Epithelial cell of proximal tubule (primary cell): ENCODE measurements at places on chromosomes 1 and 21. TPM values are rescaled to one million over a fixed set of nuclear protein-coding genes. Genes with fewer than 3 reads are reported as not detected.

DNA sequence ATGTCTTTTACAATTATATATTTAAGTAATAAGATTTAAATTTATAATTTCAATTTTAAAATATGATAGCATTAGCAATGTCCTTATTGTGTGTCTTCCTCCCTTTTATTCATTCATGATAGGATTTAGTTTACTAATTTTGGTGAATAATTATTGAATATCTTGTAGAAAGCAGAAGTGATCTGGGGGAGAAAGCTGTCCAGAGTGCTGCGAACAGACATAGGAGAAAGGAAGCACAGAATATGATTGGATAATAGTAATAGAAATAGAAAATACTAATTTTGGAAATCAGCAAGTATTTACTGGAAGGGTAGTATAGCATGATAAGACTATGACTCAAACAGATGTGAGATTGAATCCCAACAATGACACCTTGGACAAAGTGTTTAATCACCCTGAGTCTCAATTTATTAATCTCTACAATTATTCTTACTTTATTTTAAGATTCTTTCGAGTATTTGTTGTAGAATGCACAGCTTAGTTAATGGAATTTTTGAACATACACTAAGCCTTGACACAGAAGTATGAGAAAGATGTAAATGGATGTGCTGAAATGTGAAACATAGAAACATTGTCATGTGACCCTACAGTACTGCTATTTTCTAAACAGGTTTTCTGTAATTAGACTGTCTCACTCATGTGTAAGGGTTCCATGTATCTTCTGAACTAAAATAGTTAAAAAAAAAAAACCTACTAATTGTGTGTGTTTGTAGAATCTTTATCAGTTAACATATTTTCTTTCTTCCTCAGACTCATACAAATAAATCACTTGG is 7.9 kb downstream of the SH3GLB1 start:
- DNase-seq: no peak

LCE3D gene
- not detected in 2 replicates for total RNA-seq

SPATA6 gene
- total RNA-seq: 1.8 TPM in 2 replicates

OR2T11 gene
- total RNA-seq: not detected in 2 replicates

DNA sequence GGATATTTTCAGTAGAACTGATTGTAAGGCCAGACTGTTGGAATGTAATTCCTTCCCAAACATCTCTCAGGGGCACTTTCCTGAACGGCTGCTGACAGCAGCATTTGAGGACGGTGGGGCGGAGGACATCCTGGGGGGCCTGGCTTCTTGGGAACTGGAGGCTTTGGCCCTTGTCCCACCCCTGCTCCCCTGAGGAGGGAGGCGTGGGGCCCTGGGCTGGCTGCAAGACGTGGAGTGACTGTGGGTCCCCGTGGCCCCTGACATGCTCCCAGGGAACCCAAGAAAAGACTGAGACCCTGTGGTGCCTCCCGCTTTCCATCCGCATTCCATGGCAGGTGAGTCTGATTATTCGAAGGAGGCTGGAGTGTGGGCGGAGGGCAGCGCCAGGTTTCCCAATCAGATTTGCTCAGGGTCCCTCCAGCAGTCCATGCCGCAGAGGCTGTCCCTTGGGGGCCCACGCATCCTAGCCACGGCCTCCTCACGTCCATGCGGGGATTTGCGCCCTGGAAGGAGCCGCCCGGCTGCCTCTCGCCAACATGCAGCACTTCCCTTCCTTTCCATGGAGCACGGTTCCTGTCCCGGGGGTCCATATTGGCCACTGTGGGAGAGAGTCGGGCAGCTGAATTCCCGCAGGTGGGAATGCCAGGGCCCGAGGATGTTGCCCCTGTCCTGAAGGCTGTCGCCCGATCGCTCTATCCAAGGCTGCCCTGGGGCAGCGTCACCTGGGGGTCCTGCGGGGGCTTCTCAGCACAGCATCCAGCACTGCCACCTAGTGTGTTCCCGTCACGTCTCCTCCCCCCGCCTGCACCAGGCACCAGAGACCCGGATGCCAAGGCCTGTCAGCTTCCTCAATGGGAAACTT is 69.0 kb downstream of the FAAP20 start:
- DNase-seq: no peak

GRCh38 chr21:46056450-46056903 is 41.4 kb upstream of the COL6A2 start:
- no peak for DNase-seq

SLC44A3 gene
- 9.3 and 24.3 TPM in 2 replicates for total RNA-seq

DNA sequence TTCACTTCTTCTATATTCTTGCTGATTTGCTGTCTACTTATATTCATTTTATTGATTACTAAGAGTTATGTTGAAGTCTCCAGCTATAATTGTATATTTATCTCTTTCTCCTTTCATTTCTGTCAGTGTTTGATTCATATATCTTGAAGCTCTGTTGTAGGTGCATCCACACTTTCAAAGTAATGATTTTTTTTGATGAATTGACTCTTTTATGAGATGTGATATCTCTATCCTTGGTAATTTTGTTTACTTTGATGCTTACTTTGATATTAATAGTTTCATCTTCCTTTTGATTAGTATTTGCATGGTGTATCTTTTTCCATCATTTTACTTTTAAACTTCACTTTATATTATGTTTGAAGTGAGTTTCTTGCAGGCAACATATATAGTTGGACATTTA is 110.8 kb downstream of the XPR1 start:
- DNase-seq: no peak

DNA sequence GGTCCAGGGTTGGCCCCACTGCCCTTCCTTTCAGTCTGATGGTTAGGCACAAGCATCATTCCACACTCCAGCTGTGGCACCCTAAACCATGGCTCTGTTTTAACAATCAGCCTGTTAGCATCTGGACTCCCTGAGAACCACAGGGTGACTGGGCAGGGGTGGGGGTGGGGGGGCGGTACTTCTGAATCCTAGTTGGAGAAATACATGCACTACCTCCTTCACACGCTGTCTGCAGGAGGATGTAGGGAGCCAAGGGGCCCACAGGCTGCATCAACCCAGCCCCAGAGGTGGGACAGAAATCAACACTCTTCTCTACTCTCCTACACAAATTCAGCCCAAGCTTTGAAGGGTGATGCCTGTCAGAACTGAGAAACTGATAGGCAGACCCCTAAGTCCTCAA is 23.8 kb downstream of the DDX20 start:
- no peak for DNase-seq

DNA sequence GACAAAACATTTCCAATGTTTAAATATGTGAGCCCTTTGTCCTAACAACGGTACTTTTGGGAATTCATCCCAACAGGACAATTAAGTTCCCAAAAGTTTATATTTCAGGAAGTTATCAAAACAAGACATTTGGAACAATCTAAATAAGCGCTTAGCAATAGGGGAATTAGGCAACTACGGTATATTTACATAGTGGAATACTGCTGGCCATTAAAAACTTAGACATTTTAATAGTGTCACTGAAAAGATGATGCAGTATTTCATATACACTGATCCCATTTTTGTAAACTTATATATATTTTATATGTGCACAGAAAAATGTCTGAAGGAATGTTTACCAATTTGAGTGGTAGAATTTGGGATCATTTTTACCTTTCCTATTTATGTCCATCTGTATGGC is 20.8 kb downstream of the UBR4 start:
- no peak for DNase-seq

SH2D5 gene
- 15.2 and 23.8 TPM in 2 replicates for total RNA-seq

ASCL5 gene
- total RNA-seq: not detected in 2 replicates

GRCh38 chr1:183676586-183677189 is 23.6 kb upstream of the APOBEC4 start:
- DNase-seq: no peak

ANKRD35 gene
- 0.36 and 1.6 TPM in 2 replicates for total RNA-seq

DNA sequence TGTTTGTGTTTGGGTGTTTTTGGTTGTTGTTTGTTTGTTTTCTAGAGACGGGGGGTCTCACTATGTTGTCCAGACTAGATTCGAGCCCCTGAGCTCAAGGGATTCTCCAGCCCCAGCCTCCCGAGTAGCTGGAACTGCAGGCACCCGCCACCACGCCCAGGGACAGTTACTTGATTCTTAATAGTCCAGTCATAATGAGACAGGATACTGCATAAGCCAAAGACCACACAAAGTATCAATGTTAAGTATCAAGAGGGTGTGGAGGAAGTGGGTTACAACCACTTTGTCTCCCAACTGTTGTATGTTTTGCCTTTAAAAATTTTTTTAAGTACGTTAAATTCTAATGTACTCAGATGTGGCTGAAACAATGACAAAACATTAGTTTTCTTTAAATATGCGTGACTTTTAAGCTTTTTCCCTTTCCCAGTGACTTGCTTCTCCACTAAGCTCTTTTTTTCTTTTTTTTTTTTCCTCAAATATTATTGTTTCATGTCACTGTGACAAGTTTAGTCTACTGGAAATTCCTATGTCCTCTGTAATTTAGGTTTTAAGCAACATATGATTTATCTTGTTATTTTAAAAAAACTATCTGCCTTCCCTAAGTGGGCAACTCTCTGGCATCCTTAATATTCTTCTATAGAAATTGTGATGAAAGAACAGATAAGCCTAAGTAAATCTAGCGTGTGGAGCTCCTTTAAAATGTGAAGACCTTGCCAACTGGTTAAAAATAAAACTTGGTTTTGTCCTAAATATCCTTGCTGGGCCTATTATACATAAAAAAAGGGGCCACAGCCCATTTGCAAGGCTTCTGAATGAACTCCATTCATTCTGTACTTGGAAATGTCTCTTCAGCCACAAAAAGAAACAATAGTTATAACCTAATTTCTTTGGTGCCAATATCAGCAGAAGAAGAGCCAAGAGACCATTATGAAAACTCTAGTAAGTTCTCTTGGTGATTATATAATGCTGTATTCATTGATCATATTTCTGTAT is 56.2 kb upstream of the DPH5 start:
- DNase-seq: no peak

GRCh38 chr1:231171623-231172197 is 9.9 kb downstream of the TRIM67 start:
- no peak for DNase-seq

MYOC gene
- not detected in 2 replicates for total RNA-seq

GRCh38 chr21:35050348-35051286 is 1.5 kb upstream of the RUNX1 start:
- no peak for DNase-seq

DNA sequence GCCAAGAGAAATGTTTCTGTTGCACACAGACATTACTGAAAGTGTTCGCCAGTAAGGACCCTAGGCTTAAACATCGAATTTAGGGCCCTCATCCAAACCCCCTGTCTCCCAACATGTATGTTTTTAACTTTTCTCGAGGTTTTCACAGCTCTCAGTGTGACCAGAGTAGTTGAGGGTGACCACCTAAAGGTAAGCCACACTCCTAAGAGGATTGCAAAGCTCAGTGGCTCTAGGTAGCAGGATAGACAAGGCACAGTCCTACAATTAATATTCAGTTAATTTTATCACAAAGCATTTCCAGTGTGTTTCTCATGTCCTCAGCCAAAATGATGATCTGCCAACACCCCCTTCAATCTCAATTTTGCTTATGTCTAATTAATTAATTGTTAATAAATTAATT is 695 bp upstream of the ALG14 start:
- DNase-seq: no peak

DNA sequence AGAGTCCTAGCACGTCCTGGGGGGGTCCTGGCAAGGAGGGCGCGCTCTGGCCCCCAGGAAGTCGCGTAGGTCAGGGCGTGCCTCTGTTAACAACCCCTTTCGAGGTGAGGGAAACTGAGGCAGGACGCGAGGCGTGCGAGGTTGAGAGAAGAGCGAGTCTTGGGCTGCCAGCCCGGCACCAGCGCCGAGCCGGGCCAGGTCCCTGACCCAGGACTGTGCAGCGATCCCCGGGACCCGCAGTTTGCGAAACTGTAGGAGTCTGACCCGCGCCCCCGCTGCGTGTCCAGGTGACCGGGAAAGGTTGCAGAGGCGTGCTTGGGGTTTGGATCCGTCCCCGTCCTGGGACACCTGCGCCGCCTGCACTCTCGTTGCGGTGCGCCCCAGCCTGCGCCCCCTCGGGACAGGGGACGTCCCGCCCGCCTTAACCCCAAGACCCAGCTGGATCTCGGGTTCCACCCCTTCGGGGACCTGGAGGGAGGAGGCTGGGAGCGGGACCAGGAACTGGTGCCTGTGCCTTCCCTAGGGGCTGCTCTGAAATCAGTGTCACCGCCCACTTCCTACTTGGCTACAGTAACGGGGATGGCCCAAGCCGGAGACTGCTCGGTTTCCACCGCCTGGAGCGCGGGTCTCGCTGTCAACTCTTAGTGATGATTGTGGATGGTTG is 493 bp downstream of the DISC1 start:
- DNase-seq: no peak

DNA sequence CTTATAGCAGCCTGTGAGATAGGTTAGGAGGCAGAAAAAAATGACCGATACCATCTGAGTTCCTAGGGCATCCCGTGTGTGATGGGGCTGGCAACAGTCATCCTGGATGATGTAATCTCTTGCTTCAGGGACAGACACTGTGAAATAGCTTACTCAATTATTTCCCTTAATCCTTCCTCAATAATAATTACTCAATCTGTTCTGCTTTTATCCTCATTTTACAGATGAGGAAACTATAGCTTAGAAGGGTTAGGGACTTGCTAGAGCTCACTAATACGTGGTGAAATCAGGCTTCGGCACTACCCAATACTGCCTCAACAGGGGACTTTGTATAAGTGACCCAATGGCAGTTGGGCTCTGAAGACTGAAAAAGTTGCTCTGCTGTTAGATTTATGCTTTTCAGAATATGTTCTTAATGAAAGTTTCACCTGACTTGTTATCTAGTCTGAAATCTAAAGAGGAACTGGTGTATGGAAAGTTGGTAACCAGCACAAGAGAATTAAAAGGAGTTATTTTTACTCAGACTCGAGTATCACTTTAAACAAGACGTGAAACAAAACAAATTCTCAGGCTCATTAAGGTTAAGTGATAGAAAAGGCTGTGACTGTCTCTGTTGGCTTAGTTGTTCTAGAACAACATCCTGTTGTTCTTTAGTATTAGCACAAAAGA is 14.4 kb downstream of the CD55 start:
- no peak for DNase-seq

PPIAL4G gene
- not detected in 2 replicates for total RNA-seq
